ENCODE measurements at places on chromosomes 1 and 21. TPM values are rescaled to one million over a fixed set of nuclear protein-coding genes. Genes with fewer than 3 reads are reported as not detected.

DNA sequence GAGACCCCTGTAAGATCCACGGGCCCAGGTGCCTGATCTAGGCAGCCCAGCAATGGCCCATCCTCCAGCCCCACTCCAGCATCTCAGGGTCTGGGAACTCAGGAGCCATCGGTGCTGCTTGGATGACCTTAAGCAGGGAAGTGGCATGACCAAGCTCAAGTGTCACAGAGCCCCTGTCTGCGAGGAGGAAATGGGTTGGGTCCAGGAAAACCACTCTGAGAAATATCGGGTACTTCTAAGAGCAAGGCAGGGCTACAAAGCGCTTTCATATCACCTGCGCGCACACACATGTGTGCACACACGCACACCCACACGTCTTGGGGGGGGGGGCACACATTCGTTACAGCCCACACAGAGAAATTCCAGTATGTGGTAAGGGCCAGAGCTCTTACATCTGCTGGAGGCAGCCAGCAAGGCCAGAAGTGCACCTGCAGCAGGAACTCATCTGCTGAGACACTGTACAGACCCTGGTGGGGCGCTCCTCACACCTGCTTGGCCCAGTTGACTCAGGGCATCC is 32.6 kb upstream of the SPOCD1 start:
- DNase-seq, result no peak

GRCh38 chr21:35345954-35346353 is 296.9 kb upstream of the RUNX1 start:
- DNase-seq, result no peak

- no peak for DNase-seq
Measured at GRCh38 chr1:167083066-167083665, 7.0 kb downstream of the GPA33 start.

DNA sequence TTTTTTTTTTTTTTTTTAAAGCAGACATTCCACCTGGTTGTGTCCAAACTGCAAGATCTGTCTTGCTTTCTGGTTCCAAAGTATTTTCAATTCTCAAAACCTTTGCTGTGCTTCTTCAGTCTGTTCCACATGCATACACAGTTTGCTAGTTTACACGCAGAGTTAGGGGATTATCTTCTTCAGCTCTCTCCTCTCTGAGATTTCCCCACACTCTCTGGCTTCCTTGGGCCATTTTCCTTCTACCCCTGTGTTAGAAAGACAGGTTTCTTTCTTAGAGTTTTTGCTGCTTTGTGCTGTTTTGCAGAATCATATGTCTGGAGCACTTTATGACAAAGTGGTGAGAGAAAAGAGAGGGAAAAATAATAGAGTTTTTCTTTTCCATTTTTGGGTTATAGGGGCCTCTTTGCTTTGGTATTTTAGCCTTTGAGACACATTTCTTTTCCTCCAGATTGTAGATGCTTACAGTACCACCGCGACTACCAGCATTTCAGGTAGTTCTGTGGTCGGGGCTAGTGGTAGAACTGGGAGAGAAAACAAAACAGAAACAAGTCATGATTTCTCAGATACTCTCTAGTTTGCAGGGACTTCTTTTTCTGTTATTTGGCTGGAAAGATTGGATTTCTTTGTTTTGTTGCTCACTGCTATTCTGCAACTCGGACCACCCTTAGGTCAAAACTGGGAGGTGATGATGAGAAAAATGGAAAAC is 66.3 kb downstream of the RABGAP1L start:
- DNase-seq, result no peak

DNA sequence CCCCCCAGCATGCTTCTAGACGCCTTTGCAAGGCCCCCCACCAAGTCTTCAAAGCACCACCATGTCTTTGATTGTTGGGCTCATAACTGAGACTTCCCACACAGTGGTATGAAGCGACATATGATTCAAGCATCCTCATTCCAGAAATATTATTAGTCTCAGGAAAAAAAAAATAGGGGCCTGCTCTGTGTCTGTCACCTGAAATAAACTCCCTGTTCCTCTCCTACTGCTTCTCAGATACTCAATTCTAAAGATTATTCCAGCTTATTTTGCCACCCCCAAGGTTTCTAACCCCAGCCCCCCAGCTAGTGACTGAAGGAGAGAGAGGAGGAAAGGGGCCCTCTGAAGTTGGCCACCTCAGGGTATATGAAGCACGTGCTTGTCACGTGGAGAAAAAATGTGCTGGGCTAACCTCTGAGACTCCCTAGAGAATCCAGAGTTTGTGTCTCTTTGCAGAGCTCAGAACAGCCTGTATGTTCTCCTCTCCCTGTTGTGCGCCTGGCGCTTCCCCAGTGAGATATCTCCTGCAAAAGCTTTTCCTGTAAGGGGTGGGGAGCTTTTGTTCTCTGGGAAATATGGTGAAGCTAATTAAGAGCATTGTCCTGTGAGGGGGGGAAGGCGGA is 35.9 kb upstream of the RASAL2 start:
- DNase-seq, result no peak

GRCh38 chr1:113091988-113092594 is 19.1 kb downstream of the LRIG2 start:
- DNase-seq, result no peak

GRCh38 chr1:115302390-115302961 is 35.6 kb downstream of the NGF start:
- peak; percentile 75 for DNase-seq

GRCh38 chr1:58881471-58881994 is 97.7 kb upstream of the JUN start:
- no peak for DNase-seq

Gene NAV1
- polyA plus RNA-seq, result 17.5 TPM

Gene FAM72A
- polyA plus RNA-seq, result 3.5 TPM

Gene PIGC
- polyA plus RNA-seq, result 25.2 TPM
